ENCODE measurements at places on chromosomes 2 and 18.

DNA sequence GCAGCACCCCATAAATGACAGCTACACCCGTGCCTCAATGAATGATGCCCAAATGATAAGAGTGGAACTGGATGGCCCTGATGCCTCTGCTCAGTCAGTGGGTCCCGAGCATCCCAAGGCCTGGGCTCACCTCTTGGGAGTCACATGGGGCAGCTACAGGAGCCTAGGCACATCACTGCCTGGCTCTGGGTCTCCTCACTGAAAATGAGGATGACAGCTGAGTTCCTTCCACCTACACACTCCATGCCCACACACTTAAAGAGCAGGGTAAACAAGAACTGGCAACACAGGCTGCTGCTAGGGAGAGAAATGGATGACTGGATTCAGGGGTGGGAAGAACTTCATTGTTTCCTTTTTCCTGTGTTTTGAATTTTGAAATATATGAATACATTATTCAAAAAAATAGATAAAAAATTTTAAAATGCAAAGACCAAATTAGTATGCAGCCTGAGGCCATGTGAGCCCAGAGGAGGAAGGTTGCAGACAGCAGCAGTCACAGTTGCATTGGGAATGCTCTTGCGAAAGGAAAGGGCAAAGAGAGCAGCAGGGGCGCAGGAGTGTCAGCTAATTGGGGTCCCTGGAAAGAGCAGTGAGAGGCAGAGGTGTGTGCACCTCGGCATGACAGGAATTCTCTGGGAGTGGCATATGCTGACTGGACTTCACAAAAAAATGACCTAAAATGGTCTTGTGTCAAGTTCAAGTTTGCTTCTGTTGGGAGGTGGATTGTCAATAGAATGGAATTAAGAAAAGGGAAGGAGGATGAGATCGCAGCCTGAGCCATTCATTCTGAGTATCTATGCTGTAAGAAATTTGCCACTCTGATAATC lies 327.1 kb downstream of the CELF4 start:
- no peak for DNase-seq

DNA sequence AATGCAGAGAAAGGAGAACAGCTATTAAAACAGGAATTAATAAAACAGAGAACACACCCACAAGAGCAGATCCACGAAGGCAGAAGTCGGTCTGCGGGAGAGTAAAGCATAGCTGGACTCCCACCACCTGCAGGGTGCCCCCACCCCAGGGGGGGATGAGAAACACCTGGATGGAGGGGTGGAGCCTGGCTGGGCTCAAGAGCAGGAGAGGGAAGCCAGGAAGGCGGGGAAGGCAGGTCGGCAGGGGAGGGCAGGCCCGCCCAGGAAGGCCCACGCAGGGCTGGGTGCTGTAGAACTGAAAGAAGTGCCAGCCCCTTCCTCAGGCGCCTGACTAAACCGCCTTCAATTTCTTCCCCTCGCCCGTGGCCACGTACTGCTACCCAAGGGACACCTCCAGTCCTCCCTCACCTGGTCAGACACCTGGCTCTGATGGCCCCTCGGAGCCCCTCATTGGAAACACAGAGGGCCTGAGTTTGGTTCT lies 175.4 kb downstream of the HDAC4 start:
- no peak for DNase-seq

DNA sequence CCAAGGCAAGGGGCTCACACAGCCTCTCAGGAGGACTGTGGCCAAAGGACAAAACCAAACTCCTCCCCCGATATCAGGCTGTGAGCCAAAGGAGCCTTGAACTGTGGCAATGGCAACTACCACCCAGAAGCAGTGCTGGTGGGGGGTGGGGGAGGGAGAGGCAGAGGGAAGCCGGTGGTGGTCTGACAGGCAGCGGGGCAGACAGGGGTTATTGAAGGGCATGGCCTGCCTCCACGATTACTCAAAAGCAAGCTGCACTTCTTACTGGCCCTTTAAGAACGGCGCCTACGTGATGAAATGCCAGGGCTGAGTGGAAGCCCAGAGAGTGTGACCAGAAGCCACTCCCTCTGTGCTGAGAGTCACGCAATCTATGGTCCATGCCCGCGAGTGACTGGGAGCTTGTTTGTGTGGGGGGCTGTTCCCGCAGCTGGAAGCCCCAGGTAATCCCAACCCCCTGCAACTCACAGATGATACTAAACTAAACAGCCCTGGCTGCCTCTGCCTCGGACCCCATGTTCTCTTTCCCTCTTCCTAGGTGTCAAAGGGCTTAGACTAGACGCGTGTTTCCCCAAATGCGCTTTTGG lies 128.2 kb upstream of the CXCR4 start:
- no peak for DNase-seq

DNA sequence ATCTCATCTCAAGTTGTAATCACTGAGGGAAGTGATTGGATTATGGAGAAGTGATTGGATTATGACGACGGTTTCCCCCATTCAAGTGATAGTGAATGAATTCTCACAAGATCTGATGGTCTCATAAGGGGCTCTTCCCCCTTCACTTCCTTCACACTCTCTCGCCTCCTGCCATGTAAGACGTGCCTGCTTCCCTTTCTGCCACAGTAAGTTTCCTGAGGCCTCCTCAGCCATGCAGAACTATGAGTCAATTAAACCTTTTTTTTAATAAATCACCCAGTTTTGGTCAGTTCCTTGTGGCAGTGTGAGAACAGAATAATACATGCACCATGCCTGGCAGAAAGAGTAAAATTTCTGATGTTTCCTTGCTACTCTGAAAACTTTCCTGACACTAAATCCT lies 36.6 kb downstream of the CEP68 start:
- no peak for DNase-seq

- DNase-seq = no peak
Observed at GRCh38 chr18:52082246-52082645, 257.8 kb upstream of the DCC start.

All from GM04504 (cell line).